ENCODE measurements at places on chromosomes 4 and X.
A peak's percentile ranks its signal among the peaks of the same experiment; 100 is the strongest.

DNA sequence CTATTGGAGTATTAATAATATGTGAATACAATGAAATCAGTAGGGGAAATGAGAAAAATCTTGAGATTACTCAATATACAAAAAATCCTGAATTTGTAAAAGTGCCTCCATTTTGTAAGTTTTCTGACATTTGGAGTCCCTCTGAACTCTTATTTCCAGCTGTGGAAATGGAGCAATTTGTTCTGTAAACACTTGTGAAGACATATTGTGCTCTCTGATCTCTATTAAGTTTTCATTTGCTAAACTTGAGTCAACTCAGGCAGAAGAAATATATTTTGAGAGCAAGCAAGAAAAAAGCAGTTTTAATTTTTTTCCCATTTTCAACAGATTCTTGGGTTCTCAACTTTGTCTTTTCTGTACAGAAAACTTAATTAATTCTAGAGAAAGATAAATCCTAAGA, 51.4 kb upstream of the PCDH18 start:
- DNase-seq = no peak

DNA sequence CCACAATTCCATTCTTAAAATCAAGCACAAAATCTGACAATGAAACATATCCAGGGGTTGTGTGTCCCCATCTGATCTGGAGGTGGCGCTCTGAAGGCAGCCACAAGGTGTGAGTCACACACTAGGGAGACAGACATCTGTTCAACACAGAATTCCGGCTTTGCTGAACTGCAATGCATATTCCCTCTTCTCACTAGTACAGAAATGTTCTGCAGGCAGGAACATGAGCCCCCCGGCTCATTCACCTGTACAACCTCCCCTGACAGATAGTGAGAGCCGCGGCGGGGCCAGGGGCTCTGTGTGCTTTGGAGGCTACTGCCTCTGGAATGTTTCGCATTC, 41.9 kb downstream of the WDR1 start:
- no peak for DNase-seq

- peak; percentile 29 for DNase-seq
Measured at GRCh38 chr4:54318904-54319303, 89.8 kb downstream of the PDGFRA start.

- DNase-seq = no peak
Measured at GRCh38 chrX:130173190-130173895, 1.6 kb downstream of the RAB33A start.

GRCh38 chrX:135347381-135348016, 38.2 kb downstream of the ETDC start:
- no peak for DNase-seq

DNA sequence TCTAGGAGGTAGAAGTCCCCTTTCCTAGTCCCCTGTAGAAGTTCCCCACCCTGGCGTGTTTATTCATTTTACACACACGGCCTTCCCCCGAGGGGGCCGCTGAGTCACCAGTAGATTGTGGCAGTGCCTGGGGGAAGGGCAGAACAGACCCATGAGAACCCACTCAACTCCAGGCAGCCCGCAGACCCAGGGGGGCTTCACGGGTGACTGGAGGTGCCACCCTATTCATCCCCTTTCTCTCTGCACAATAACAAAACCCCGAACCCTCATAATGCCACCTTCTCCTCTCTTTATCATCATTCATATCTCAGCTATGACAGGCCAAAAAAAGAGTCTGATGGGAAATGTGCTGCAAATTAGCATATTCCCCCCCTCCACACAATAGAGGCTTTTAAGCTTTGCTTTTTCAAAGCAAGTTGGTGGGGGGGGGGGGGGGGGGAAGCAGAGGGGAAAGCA, 20.4 kb upstream of the GPM6B start:
- DNase-seq = no peak

GRCh38 chrX:110397904-110398303, 39.3 kb downstream of the RTL9 start:
- no peak for DNase-seq

DNA sequence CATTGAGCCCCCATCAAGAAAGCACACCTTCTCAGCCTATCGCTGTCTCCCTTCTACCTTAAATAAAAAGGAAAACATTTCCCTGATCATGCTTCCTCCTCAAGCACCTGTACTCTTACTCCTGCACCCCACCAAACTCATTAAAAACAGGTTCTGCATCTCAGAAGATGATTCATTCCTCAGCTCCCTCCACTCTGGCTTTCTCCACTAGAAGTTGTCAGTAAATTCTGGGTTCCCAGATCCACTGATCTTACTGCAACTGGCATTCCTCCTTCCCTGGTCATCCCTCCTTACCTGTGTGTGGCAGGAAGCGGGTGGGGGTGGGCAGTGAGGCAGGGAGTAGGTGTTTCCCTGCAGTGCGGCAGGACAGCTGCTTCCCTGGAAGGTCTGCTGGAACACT, 108.8 kb downstream of the GPR143 start:
- DNase-seq = no peak

DNA sequence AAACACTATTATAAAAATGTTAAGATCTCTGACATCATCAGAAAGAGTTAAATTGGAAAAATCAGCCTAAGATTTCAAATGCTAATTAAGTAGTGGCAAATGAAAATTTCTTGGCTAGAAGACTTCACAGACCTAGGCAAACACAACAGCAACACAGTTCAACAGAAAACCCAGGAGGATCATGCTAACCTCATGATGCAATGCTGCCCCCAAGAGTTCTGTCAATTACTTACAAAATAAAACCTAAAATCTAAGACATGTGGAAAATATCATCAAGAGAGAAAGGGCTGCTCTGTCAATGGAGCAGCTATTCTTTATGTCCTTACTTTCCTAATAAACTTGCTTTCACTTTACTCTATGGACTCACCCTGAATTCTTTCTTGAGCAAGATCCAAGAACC, 21.0 kb downstream of the S100G start:
- peak; percentile 5 for DNase-seq

DNA sequence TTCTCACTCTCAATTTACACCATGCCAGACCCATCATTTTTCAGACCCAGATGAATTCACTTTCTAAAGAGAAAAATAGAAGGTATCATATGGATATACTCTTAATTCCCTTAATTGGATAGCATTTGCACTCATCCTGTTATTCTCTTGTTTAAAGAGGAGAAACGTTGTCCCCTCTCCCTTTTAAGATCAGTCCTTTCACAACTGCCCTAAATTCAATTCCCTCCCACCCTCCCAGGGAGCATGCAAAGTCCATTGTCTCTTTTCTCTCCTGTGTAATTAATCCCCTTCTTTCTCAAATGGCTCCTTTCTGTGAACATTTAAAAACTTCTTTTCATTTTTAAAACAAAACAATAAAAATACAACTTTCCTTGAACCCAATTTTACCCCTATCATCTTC, 124.7 kb upstream of the TLL1 start:
- DNase-seq = no peak

- peak; percentile 3 for DNase-seq
Measured at GRCh38 chr4:112898357-112899141, 150.9 kb upstream of the ANK2 start.

DNA sequence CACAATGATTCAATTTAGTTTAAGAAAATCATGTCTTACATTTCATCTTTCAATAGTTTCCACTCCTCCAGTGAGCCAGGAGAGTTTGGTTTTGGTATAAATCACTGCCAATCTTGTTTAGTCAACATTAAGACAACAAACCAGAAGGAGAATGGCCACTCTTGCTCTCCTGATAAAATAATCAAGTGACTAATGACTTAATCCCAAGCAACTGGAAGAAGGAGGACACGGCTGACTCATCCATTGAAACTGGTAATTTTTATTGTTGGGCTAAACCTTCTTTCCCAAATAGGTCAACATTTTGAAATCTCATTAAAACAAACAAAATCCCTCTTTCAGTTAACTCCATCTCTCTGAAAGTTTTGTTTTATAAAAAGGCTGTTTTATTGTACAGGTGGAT, 230.2 kb downstream of the CLCN4 start:
- DNase-seq = no peak

DNA sequence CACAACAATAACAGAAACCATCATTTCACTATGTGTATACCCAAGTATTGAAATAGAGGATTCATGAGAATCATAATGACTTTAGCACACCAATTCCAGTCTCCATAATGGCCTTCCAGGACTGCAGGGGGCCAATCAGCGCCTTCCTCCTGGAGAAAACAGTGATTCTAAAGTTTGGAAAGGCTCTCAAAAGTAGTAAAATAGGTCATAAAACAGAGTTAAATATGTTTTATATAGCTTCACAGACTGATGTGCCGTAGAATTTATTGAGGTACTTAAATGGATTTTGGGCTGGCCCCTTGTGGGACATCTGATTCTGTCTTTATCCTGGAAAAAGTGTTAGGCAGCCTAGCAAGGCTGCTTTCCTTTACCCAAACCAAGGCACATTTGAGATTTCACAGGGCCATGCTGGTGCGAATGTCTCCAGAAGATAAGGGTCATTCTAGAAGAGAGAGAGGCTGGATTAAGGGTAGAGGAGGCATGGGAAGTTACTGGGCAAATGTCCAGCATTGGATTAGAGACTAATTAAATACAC, 543.9 kb downstream of the GALNTL6 start:
- DNase-seq = no peak

DNA sequence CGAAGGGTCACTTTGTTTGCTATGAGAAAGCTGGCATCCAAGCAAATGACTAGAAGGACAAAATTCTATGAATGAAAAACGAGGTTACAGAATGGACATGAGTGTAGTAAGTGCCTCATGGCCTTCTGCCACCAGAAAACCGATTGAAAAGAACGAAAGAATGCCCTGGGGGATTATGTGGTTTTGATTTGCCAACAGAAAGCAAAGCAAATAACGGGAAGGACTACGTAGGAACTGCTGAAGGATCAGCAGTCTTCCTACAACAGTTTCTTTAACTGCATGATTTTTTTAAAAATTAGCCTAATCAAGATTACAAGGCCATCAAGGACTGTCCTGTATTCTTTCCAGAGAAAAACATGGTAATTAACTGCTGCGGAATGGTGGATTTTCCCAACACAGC, 50.6 kb downstream of the NRK start:
- DNase-seq = no peak

GRCh38 chr4:88177983-88178625, 19.7 kb upstream of the ABCG2 start:
- DNase-seq = peak; percentile 28

DNA sequence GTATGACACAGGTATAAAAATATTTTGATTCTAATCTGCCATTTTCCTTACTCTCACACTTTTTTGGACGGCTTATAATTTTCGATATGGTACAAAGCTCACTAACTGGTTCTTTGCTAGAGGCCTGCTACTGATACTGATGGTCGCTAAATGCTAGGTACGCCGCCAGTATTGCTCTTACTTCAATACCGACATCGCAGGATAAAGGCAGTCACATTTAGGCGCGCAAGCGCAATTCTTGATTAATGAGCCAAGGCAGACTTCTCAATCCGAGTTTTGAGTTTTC, 557 bp upstream of the USP38 start:
- no peak for DNase-seq

DNA sequence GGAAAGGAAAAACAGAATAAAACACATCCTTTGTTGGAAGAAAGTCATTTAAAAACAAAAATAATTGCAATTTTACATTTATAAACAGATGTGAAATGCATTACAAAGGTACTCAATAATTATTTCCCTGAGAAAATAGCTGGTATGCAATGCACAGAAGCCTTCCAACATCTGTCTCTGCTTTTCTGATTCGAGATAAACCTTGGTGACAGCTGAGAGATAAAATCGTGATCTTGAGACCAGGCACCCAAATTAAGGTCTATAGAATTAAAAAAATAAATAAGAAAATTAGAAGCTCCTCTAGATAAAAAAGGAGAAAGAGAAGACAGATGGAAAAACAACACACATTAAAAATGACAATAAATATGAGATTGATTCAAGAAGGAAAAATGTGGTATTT, 544.0 kb downstream of the SPRY1 start:
- no peak for DNase-seq

DNA sequence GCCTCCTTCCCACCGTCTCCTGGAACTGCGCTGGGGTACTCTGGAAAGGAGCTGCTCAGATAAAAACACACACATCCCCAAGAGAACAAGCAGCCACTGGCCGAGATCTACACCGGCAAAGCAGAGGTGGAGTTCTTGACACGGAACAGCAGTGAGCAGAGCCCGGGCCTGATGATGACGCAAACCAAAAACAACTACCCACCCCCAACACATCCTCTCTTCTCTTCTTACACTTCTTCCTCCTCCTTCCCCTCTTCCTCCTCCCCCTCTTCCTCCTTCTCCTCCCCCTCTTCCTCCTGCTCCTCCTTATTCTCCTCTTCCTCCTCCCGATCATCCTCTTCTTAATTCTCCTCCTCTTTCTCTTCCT, 4.6 kb downstream of the PNMA5 start:
- DNase-seq = no peak

- no peak for DNase-seq
Measured at GRCh38 chrX:116239944-116240840, 69.6 kb downstream of the AGTR2 start.

DNA sequence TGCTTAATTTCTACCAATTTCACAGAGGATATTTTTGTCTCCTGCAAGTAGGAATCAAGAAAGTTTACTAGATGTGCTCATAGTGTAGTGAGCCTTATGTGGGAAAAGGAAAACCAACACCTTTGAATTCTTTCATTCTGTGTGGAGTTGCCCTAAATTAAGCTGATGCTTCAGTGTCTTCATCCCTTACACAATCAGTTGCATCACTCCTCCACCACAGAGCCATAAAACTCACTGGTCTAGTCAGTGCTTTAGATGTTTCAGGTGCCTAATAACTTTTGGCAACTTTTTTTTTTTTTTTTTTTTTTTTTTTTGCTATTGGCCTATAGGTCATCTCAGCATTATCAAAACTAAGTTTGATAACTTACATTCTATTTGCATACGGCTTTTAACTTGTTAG, 41.5 kb downstream of the HHIP start:
- no peak for DNase-seq

DNA sequence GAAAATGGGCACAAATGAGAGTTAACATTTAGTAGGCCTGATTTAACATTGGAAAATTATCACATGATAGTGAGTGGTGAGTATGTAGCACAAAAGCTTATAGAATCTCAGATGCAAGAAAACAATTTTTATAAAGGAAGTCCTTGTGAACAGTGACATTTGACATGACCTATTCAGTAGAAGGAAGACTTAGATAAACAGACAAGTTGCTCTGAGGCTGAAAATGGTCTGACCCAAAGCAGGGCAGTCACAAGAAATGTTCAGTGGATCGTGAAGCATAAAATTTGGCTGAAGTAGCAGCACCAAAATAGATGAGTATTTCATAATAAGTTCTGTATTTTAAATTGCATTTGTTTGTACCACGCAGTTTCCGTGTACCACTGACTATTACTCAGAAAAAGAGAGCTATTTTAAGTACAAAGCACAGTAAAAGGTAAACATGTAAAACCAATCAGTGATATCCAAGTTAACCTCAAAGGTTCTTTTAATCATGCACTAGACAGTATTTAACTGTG, 605.7 kb upstream of the PABPC4L start:
- no peak for DNase-seq

Data from HepG2 (cell line).